ENCODE measurements at places on chromosomes 16 and 17.

GRCh38 chr17:17422217-17422610 is 54.6 kb upstream of the MED9 start:
- DNase-seq, result no peak

GRCh38 chr17:41308251-41308917 is 725 bp downstream of the KRTAP16-1 start:
- DNase-seq, result no peak

- no peak for DNase-seq
These were observed 79.9 kb downstream of the LITAF start for GRCh38 chr16:11506741-11507305.

DNA sequence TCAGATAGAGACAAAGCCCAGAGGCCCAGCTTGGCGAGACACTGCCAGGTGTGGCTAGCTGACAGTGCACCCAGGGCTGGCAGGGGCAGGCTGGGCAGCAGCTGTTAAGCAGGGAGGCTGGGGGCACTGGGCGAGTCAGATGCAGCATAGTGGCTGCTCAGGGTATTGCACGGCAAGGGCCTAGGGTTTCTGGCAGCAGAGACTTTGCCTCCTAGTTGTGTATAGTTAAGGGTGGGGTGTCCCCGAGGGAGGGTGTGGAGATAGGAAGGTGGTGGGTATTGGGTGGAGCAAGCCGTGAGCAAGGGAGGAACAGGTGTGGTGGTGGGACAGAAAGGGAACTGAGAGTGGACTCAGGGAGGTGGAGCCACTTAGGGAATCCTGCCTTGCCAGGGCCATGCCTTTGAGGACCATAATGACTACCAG is 66.0 kb downstream of the SMPD3 start:
- DNase-seq, result no peak

DNA sequence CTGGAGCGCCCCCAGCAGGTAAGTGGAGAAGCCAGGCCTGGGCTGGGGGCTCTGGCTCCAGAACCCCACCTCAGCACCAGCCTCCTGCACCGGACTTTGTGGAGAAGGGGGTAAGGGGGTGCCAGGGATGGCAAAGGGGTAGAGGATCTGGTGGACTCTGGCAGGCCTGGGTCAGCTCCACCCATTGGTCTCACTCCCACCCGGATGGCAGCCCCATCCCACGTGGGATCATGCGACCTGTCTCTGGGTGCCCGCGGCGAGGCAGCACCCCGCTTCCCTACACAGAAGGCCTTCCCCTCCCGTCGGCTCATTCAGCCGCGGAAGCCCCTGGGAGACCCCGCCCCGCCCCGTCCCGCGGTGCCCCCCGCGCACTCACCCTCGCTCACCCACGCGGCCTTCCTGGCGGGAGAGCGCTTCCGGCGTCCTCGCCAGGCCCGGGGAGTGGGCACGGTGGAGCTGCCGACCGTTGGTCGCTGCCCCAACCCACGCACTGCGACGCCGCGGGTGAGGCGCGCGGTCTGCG is 498 bp upstream of the PLEKHG4 start:
- peak; percentile 79 for DNase-seq

DNA sequence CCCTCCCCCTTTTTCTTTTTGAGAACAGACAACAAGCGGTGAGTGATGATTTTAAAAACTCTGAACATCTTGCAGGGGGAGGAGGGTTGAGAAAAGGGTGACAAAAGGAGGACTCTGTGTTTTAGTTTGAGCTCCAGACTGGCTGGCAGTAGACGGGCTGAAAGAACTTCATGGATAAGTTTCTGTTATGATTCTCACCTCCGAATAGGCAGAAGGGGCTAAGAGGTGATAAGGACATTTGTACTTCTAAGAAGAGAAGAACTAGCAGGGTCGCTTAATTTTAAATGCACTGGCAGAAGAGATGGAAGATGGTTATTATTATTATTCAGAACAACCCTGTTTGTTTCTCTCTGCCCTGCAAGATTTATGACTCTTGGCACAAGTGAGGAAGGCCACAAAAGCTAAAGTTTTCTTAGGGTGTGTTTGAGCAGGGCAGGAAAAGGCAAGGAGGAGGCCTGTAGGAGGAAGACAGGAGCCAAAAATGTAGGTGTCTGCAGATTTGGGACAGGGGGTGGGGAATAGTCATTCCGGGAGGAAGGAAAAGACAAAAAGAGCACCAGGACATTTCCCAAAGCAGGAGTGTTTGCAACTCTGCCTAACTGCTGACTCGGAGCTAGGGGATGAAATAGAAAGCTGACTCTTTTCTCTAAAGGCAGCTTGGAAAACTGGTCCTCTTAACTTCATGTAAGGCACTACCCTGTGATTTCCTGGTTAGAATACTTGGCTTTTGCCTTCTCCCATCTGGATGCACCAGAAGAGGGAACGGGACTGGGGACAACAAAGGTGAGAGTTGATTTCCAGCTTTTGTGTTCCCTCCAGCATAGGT is 11.9 kb upstream of the HOXB2 start:
- DNase-seq, result no peak

DNA sequence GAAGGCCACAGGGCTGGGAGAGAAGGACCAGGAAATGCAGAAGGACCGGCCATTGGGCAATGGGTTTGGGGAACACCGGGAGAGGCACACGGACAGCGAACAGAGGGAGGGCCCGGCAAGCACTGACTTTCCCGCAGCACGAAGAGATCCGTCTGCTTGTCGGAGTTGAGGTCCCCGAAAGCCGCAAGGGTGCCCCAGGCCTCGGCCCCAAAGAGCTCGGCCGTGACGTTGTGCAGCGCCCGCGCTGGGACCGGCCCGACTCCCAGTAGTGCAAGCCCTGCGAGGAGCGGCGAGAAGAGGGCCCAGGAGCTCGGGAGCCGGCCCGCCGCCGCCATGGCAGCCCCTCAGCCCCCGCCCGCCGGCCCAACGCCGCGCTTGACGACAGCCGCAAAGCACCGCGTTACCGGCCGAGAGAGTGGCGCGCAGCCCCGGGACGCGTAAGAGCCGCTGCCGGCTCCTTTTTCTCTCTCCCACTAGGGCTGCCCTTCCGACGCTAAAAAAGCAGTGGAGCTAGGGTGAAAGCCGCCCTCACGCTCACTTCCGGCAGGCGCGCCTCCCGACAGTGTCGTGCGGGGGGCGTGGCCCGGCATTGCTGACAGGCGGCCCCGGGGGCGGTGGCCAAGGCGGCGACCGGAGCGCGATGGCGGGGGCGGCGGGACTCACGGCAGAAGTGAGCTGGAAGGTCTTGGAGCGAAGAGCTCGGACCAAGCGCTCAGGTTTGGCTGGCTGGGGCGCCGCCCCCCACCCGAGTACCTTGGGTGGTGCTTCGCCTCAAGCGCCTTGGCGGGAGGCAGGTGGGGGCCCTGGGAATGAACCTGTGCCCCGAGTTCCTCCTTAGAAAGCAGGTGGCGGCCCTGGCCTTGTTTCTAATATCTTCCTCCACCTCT is at the start of the genes ITFG1 and PHKB:
Gene ITFG1, minus strand, starts transcription at position 353 of the 887 bp plus-strand sequence. Its CDS starts 18 bp downstream, at position 335.
Gene PHKB, plus strand, starts transcription at position 621 of the 887 bp plus-strand sequence. Its CDS starts 20 bp downstream, at position 641.
- peak; percentile 60 for DNase-seq

DNA sequence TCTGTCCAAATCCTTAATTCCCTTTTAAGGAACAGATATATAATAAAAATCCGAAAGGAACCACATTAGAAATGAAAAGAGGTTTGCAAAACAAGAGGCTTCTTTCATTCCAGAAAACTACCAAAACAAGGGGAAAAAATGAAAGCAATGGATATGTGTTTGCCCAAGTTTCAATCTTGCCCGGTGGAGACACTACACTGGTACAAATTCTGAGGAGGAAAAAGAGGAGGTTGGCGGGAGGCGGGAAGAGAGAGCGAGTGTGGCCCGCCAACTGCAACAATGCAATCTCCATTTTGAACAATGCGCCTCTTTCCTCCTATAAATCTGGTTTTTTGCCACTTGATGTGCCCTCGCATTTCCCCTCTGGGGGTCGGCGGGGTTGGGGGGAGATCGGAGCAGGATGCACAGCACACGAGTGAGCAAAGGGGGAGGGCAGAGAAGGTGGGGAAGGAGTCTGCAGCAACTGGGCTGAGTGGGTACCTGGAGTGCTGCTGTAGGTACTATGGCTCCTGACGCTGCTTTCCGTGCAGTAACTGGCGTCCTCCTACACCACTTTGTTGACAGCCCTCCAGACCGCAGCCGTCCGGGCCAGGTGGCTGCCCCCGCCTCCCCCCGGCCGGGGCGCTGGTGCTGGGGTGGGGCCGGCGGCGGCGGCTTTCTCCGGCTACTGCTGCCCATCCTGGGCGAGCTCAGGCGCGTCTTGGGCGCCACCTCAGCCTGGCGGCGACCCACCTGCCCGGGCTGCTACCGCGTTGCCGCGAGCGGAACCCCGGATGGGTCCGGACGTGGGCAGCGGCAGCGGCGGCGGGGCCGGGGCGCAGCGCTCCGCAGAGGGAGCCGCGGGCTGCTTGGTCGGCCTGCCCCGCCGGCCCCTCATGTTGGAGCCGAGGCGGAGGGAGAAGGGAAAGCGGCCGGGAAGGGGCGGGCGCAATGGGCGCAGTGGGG is 93.8 kb upstream of the PLEKHM1 start:
- DNase-seq, result peak; percentile 44

DNA sequence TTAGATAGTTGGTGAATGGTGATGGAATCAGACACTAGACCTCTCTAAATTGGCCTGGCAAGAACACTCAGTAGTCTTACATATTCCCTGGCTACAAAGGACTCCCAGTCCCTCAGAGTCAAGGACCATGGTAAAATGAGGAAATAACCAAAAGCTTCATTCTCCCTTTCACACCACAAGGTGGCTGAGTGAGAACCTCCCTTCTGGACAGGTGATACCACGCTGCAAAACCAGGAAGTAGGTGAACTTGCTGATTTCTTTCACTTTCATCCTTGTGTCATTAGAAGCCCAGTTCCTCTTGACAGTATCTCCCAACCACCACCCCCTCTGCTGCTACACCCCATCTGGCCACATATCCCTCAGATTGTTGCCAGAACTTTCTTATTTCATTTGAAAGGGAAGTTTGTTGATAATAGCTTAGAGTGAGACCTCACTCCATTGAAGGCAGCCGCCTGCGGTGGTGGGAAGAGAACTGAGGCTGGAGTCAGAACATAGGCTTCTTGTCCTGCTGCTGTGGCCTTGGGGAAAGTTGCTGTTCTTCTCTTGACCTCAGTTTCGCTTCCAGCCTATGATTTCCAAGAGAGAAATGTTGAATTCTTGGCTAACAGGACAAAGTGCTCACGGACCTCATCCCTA is 290.6 kb upstream of the CCL2 start:
- peak; percentile 66 for DNase-seq

- no peak for DNase-seq
These were observed 21.2 kb upstream of the CCL1 start for GRCh38 chr17:34384271-34384670.

- DNase-seq, result no peak
These were observed 18.1 kb downstream of the ANKFN1 start for GRCh38 chr17:56171186-56171959.

- DNase-seq, result no peak
These were observed 7.2 kb downstream of the SUPT4H1 start for GRCh38 chr17:58344791-58345157.

DNA sequence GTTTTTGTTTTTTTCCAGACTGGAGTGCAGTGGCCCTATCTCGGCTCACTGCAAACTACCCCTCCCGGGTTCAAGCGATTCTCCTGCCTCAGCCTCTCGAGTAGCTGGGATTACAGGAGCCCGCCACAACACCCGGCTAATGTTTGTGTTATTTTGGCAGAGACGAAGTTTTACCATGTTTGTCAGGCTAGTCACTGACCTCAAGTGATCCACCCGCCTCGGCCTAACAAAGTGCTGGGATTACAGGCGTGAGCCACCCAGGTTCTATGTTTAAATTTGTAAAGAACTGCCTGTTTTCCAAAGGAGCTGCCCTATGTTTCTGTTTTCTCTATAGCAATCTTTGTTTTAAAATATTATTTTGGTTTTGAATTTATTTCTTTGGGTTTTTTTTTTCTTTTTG is 13.8 kb upstream of the C16orf87 start:
- DNase-seq, result no peak

GRCh38 chr17:33779234-33779591 is 475.9 kb upstream of the CCL2 start:
- peak; percentile 32 for DNase-seq

DNA sequence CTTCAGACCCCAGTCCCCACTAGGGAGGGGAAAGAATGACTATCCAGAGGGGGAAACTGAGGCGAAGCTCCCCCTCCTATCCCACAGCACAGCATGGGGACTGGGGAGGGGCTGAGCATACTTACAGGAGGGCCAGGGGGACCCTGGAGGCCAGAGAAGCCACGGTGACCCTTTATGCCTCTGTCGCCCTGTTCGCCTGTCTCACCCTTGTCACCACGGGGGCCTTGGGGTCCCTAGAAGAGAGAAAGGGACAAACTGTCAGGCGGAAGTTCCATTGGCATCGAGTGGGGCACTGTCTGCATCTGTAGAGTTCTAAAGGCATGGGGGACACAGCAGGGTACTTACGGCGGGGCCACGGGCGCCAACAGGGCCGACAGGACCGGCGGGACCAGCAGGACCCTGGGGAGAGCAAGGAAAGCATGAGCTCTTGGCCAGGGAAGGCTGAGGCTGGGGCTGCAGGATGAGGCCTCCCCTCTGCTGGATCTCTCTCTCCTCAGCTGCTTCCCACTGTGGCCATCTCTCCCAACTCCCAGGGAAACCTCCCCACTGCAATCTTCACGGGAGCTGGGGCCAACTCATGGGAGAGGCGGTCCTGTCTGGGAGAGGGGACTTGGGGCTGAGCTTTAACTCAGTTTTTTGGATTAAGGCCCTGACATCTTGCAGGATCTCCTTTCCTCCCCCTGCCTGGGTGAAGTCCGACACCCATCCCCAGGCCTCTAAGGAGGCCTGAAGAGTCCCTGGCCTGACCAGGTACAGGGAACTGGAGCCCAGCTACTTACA is 13.5 kb downstream of the COL1A1 start:
- DNase-seq, result no peak

DNA sequence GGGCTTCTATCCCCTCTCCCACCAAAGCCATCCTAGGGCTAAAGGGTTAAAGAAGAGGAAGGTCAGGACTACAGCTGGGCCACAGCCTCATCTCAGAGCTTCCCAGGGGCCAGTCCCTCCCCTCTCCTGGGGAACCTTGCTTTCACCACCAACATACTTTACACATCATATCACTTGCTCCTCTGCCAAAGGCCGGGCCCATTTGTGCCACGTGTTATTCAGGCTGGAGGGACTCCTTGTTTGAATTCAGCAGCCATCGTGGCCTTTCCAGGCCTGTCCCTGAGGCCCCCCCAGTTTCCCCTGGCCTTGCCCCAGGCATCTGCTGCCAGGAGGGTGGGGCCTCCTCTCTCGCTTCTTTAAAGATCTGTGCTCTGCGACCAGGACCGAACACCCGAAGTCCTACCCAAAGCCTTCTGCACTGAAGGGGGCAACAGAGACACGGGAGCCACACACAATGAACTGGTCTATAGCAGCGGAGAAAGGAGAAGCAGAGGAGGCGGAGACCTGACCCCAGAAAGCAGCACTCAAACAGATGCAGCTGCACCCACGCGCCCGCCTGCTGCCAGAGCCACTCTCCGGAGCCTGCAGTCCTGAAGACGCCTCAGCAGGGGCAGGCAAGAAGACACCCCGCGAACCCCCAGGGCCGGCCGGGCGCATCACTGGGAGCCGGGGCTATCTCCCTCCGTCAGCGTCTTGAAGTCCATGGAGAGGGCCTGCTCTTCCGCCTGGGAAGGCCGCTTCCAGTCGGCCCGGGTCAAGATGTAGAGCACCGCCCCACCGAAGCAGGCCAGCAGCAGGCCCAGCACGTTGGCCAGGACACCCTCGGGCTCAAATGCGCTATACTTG is 12.1 kb downstream of the CYB561 start:
- no peak for DNase-seq
